Left renal cortex interstitium (tissue), 4 donors: ENCODE measurements at places on chromosomes 1 and 21.

DNA sequence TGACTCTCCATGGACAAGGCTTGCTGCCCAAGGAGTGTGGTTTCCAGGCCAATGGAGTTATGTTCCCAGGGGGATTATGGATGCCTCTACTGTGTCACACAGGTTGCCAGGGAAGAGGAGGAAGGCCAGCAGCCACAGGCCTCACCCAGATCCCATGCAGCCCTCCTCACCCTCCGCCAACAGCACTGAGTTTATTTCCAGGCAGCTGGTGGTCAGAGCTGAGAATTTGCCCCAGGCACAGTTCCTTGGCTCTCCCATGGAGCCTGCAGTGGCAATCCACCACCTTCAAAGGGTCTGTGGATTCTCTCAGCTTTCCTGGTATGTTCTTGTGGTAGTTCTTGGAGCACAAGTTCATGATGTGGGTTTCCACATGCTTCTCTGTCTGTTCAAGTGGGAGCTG lies 79.2 kb downstream of the NTNG1 start:
- no peak for DNase-seq

DNA sequence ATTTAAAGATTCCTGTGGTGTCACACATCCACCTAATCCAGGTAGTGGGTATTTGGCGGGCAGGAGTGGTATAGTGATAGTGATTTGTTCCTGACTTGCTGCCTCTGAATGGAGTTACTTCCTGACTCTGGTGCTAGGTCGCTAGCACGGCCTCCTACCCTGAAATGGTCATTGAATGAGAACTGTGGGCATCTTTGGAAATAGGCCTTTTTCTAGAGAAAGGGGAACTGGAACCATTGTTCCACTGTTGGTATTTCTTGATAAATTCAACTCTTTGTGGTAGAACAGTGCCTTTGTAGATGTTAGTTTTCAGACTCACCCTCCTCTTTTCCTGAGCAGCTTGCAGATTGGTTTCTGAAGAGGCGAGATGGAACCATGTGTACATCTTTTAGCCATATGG lies 1.5 kb downstream of the QSOX1 start:
- DNase-seq, result no peak

DNA sequence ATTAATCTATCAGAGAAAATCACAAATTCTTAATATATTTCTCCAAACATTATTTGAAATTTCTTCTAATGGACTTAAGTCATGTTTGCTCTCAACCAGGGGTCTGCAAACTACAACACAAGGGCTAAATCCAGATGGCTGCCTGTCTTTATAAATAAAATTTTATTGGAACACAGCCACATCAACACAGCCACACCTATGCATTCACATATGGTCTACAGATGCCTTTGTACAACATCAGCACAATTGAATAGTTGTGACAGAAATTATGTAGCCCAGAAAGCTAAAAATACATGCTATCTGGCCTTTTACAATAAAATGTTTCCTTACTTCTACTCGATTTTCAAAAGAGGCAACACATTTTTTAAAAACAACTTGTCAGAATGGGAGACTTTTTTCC lies 103.9 kb downstream of the DPYD start:
- no peak for DNase-seq

DNA sequence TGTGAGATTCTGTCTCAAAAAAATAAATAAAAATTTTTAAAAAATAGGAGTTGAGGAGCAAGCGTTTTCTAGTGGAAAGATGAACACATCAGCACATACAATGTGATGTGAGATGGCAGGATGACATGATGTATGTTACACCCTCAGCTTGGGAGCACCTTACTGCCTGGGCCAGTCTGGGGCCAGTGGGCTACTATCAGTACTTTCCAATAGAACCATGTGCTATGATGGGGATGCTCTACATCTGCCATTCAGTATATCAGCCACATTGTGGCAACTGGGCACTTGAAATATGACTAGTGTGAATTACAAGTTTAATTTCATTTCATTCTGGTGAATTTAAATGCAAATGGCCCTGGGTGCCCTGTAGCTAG lies 156.0 kb downstream of the PGBD5 start:
- no peak for DNase-seq

- DNase-seq, result no peak
Measured at GRCh38 chr1:41613689-41614574, 129.4 kb upstream of the EDN2 start.

GRCh38 chr1:202189918-202190715 lies 3.5 kb upstream of the LGR6 start:
- no peak for DNase-seq

DNA sequence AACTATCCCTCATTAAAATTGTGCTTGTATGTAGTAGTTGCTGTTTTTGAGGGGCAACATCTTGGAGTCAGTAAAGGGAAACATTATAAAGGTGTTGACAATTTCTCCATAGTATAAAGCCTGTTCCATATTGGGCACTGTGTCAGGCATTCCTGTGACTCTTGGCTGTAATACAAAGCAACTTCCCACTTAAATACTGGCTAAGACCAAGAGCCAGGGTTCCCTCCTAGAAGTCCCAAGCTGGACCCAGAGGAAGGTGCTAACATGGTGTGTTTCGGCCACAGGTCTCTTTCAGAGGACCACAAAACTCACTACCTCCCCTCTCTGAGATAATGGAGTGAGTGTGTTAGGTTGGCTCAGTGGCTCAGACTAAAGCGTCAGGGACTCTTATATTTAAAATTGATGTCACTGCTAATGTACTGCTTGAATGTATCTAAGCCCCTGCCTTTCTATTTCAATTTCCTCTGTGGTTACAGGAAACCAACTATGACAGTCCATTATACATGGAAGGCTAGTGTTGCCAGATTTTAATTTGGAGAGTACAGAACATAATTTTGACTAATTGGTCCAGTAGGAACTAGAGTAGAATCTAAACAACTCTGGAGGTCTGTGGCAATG lies 74.7 kb upstream of the RGL1 start:
- no peak for DNase-seq
